Activated CD4-positive, CD25-positive, alpha-beta regulatory T cell treated with anti-CD3 and anti-CD28 coated beads, Interleukin-2, amount 50 U/mL, for 72 hours (primary cell): ENCODE measurements at places on chromosomes 12 and 14.

GRCh38 chr12:62207248-62207647 is 53.0 kb upstream of the USP15 start:
- DNase-seq = no peak

DNA sequence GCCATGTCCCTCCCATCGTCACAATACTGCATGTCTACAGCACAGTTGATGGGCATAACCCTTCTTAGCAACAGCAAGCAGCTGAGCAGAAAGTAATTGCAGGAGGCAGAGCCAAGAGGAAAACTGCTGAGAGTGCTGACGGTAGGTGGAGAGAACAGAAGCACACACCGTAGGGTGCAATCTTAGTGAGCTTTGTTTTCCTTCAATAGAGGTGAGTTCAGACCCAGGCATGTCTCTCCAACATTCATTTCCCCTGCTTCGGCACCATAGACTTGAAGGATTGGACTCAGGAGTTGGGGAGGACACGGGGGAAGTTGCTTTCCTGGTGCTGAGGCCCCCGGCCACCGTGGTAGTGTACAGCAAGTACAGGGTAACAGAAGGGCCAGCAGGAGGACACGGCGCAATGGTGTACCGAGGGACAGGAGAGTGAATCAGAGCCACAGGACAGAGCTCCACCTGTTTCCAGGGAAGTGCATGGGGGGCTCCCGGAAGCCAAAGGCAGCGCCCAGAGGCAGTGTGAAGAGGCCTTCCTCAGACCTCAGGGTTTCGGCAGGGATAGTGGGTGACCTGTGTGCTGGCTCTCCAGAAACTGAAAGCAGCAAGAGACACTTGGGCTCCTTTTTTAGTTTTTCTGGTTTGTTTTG is 36.3 kb upstream of the SINHCAF start:
- no peak for DNase-seq

DNA sequence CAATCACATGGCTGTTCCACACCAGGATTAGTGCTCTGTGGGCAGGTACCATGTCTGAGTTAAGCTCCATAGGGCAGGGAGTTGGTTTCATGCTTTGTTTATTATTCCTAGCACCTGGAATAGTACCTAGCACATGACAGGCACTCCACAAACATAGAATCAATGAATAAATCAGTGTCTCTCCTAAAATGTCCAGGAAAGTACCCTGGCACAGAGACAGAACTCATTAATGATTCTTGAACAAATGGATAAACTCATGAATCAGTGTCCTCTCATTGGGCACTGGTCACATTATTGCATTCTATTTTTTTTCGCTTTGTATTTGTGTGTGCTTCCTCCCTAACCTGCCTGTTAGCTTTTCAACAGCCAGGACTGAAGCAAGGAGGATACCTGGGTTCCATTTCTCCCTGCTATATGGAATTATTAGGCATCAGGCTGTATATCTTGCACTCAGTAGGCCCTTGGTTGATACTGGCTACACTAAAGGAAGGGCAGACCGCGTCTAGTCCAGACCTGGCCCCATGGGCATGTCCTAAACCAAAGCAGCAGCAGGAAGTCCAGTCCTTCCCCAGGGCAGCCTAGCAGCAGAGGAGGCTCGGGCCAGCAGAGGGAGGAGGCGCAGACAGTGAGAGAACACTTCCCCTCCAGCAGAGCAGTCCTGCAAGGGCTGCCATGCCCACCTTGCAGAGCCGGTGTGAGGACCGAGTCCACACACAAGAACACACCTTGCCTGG is 18.4 kb downstream of the HDAC7 start:
- DNase-seq = no peak

- DNase-seq = no peak
Measured at GRCh38 chr14:95199298-95199983, 42.1 kb upstream of the DICER1 start.

GRCh38 chr14:68191567-68192321 is 372.2 kb downstream of the RAD51B start:
- no peak for DNase-seq

GRCh38 chr12:30439201-30439600 is 256.5 kb downstream of the IPO8 start:
- DNase-seq = no peak

DNA sequence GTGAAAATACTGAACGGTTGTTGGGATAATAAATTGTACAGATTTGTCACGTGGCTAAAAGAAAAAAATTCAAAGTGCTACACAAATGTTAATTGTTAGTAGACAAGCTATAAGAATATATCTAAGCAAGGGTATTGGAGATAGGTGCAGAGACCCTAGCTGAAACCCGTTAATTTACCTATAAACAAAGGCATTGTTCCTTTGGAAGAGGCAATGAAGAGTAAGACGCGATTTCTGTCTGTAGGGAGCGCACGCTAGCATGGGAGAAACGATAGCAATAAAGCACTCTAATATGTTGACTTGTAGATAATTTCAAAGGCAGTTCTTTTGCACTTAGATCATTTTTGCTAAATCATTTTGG is 565 bp downstream of the CCDC77 start:
- no peak for DNase-seq
